ENCODE measurements at places on chromosomes 1 and 21.

- DNase-seq, result no peak
Measured at GRCh38 chr21:31837618-31838390, 35.0 kb upstream of the HUNK start.

DNA sequence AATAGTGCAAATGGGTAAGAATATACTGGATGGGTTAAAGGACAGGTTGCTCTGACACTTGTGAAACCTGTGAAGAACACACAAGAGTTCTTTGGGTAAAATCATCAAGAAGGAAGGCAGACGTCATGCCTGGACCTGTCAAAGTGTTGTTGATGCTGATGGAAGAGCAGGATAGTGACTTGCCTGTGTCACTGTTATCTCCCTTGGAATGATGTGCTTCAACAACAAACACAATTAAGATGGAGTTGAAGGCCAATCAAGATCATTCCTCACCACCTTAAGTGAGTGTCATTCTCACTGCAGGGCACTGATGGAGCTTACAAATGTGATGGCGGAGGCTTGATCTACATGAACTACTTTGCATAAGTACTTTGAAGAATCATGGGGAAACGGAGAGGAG is 73.2 kb downstream of the LRRN2 start:
- DNase-seq, result no peak

- DNase-seq, result no peak
Measured at GRCh38 chr1:229097356-229097755, 173.6 kb upstream of the RAB4A start.

DNA sequence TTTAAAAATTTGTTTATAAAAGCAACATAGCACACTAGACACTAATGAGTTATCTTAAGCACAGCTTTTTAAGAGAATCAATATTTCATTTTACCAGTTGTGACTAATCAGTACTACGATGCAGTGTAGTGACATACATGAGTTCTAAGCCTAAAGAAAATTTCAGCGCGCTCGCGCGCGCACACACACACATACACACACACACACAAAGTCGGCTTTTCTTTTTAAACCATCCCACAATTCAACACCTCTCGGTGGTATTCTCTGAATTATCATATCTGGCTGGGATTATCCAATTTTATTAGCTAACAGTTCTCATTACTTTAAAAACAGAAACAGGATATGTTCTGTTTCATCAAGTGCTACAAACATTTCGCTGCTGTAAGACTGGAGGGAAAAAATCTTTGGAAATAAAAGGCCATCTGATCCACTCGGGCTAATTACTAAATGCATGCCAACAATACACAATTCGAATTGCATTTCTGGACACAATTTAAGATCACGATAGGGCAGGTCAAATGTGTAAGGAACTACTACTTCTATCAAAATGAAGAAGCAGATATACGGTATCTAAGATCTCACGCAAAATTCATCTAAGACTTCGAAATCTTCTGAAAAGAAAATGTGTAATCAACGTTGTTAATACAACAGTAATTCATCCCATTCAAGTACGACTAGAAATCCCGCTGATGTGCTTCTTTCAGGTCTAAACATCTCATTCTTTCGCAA is 1.2 kb downstream of the TUT4 start:
- no peak for DNase-seq

GRCh38 chr1:30919025-30919881 is 10.7 kb upstream of the SDC3 start:
- no peak for DNase-seq

DNA sequence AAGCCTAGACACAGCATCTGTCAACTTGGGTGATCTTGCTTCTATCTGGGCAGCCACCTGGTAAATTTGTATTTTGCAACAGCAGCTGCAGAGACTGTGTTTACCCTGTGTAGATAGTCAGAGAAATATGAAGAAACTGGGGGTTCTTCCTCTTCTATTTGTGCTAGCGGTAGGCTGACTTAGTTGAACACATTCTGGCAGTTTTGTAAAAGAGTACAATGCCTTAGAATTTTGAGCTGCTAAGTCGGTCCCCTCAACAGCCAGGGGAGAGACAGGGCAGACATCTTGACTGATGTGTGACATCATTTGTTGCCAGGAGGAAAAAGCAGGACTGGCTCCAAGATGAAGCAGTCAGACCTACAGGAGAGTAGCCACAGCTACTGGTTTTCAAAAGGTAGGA is 53.7 kb downstream of the KCNJ6 start:
- DNase-seq, result no peak

- DNase-seq, result no peak
Measured at GRCh38 chr1:151266821-151267220, 12.3 kb downstream of the PSMD4 start.

DNA sequence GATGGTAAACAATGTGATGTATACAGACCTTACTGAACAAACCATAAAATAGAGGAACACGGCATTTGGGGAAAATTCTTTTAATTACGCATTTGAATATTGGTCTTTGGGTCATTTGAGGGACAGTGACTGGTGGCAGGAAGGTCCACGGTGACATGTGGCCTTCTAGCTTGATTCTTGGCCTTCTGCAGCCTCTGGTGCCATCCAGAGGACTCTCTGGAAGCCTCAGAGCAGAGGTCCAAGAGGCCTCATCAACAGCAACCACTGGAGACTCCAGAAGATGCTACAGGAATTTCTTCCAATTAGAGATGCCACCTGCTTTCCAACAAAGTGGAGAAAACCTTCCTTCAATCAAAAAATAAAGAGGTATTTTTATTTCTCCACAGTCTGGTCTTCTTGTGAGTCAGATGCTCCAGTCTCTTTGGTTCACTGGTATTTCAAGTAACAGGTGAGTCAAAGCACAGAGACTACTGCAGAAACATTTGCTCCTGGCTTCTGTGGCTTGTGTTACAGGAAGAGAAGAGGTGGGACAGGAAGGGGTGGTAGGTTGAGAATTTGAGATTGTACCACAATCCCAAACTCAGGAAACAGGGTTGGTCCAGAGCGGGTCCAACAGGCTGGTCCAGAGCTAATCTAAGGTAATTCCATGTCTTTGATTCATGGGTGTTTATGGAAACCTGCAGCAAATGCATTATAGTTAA is 2.7 kb upstream of the F5 start:
- no peak for DNase-seq

DNA sequence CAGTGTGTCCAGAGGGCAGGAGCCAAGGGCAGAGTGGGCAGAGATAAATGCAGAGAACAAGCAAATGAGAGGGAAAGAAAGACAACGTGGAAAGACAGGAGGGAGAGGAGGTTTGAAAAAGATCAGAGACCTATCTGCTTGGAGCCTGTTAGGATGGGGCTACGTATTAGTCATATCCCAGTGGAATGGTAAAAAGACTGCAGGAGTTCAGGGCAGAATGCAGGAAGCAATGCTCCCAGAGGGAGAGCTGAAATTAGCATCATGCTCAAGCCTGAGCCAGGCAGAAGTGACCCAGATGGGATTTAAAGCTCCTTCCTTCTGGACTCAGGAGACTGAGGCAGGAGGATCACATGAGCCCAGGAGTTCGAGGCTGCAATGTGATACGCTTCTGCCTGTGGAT is 261.3 kb upstream of the CHRM3 start:
- DNase-seq, result peak; percentile 40
